ENCODE measurements at places on chromosomes 4 and X. TPM values are rescaled to one million over a fixed set of nuclear protein-coding genes. Genes with fewer than 3 reads are reported as not detected.

GRCh38 chrX:18468599-18468998 is 43.2 kb downstream of the CDKL5 start:
- no peak for DNase-seq

DNA sequence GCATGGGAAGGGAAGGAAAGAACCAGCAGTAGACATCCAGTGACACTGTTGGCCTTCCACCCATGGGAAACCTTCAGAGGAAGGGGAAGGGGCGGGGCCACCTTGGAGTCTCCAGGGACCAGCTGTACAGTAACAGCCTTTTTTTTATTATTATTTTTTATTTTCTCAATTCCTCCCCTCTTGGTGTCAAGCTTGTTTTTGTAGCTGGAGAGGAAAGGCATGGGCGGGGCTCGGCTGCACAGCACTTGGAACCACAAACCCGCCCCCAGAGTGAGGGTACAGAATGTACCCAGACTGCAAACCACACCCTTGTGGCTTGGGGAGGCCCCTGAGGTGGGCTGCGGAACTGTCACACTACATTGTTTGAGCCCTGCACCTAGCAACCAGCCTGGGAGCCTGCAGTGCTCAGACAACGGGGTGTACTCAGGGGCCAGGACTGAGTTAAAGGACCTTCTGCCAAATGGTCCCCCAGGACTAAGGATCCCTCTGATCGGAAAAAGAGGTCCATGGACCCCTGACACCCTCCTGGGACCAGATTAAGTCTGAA is 45.7 kb downstream of the PRPS1 start:
- DNase-seq: no peak

DNA sequence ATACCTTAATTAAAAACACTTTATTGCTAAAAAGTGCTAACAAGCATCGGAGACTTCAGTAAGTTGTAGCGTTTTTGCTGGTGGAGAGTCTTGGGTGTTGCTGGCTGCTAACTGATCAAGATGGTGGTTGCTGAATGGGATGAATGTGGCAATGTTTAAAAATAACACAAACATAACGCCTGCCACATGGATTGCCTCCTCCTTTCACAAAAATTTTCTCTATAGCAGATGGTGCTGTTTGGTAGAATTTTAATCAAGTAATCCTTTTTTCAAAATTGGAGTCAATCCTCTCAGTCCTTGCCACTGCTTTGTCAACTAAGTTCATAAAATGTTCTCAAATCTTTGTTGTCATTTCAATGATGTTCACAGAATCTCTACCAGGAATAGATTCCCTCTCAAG is 466.8 kb upstream of the TECRL start:
- DNase-seq: no peak

The MUC7 gene
- total RNA-seq: not detected

DNA sequence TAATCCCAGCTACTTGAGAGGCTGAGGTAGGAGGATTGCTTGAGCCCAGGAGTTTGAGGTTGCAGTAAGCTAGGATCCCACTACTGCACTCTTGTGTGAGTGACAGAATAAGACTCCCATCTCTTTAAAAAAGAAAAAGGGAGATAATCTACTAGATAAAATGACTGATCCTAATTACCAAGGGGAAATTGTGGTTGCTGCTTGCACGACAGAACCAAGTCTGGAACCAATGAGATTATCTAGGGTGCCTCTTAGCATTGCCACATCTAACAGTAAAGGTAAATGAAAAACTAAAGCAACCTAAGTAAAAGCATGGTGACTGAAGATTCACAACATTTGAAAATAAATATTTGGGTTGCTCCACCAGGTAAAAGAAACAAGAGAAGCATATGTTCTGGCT is 185.1 kb downstream of the PDHA2 start:
- DNase-seq: no peak

All from A172 (cell line).